ENCODE measurements at places on chromosomes 13 and 19. TPM values are rescaled to one million over a fixed set of nuclear protein-coding genes. Genes with fewer than 3 reads are reported as not detected.

Gene ZNF256
- 7.2 TPM for total RNA-seq

DNA sequence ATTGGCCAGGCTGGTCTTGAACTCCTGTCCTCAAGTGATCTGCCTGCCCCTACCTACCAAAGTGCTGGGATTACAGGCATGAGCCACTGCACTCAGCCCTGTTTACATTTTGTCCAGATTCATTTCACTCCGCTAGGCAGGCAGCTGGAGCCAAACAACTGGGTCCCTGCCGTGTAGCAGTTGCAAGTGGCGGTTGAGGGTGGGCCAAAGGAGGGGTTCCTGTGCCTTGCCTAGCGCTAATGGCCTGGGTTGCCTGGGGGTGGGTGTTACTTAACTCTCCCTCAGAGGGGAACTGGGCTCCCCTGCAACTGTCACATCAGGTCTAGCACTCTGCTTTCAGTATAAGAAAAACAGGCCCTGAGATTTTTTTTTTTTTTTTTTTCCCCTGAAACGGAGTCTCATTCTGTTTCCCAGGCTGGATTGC lies 7.4 kb downstream of the ACP5 start:
- no peaks in the 10 kb centered on the region for H3K4me1 ChIP-seq
- no peaks in the 10 kb centered on the region for H3K36me3 ChIP-seq
- no peak overlapping the region for H3K4me3 ChIP-seq
- H3K27me3 ChIP-seq: no peaks in the 10 kb centered on the region

DNA sequence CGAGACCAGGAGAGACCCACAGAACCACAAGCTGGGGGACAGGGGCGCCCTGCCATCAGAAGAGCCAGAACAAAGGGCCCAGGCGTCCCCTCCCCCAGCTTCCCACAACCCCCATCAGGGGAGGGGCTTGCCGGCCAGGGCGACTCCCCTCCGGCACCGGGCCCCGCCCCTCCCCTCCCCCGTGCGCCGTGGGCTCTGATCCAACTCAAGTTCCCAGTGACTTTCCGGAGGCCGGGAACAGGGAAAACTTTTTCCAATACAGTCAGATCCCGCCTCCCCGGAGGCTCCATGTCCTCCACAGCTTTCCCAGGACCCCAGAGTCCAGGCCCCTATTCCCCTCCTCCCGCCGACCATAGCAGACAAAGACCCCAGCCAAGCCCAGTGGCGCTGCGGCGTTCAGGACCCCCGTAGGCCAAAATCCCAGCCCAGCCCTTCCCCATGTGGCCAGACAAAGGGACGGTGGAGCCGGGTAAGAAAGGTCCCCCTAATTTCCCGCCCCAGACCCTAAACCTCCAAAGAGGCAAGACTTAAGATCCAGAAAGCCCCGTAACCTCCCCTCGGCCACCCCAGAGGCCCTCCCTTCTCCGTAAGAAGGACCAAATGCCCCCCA lies 673 bp downstream of the TEAD2 start:
- H3K4me3 ChIP-seq: peak overlapping the region; percentile 66
- DNase-seq: peak; percentile 63
- H3K36me3 ChIP-seq: no peaks in the 10 kb centered on the region

Gene QPCTL
- 5.2 TPM for total RNA-seq

GRCh38 chr19:18156841-18157464 lies 4.0 kb downstream of the PIK3R2 start:
- no peaks in the 10 kb centered on the region for H3K36me3 ChIP-seq
